ENCODE measurements at places on chromosomes 2 and 18.

DNA sequence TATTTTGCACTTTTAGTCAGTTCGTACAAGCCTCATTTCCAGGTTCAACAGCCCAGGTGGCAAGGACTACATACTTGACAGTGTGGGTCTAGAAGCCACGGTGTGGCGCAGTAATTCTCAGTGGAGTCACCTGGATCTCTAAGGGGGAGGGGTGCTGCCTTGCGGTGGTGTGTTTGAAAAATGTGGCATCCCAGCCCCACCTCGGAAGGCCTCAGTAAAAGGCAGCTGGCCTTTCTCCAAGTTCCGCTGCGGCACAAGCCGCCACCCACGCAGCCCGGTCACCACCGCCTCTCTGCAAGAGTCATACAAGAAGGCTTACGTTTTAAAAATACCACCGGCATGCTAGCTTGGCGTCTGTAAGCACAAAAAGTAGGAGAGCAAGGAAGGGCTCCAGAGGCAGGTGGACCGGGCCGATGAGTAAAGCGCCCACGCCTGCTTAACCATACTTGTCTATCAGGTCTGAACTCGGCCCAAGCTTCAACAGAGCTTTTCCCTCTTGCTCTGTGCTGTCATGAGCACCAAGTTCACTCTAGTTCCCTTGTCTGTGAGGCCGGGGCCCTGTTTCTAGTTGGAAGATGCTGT, 49.5 kb downstream of the SPRED2 start:
- DNase-seq = peak; percentile 95

GRCh38 chr18:79938196-79938595, 13.3 kb downstream of the SLC66A2 start:
- no peak for DNase-seq

- no peak for DNase-seq
Measured at GRCh38 chr2:15673919-15674636, 82.4 kb downstream of the DDX1 start.

DNA sequence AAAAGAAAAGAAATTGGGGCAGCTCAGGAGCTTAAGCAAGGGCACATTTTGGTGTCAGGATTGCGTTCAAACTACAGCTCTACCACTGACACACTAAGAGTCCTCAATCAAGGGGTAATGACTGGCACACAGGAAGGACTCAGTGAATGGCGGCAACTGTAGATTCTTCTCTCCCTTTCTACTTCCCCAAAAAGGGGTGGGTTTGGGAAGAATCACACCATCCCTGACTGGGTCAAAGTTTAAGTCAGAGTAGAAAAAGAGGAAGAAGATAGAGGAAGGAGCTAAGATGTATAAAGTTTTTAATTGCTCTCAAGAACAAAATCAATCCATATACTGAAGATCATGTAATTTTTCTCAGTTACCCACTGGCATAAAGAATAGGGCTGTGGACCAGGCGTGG, 2.6 kb downstream of the NLRC4 start:
- no peak for DNase-seq

- DNase-seq = no peak
Measured at GRCh38 chr2:138620431-138620830, 118.9 kb downstream of the SPOPL start.

DNA sequence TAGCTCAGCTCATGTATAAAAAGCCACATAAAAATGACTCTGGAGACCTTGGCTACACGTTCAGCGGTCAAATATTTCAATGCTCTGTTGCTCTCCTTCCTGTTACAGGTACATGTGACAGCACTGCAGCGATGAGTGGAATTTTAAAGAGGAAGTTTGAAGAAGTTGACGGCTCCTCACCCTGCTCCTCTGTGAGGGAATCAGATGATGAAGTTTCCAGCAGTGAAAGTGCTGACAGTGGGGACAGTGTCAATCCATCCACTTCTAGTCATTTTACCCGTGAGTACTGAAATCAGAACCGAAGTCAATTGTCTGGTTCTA, 125.4 kb downstream of the CSRNP3 start:
- no peak for DNase-seq

- DNase-seq = no peak
Measured at GRCh38 chr18:48803518-48803917, 147.2 kb downstream of the SMAD7 start.

GRCh38 chr2:205990104-205990503, 95.9 kb downstream of the INO80D start:
- no peak for DNase-seq

- no peak for DNase-seq
Measured at GRCh38 chr2:22247466-22247865, 1123.7 kb downstream of the TDRD15 start.

GRCh38 chr2:240780023-240780700, 39.9 kb downstream of the KIF1A start:
- no peak for DNase-seq

DNA sequence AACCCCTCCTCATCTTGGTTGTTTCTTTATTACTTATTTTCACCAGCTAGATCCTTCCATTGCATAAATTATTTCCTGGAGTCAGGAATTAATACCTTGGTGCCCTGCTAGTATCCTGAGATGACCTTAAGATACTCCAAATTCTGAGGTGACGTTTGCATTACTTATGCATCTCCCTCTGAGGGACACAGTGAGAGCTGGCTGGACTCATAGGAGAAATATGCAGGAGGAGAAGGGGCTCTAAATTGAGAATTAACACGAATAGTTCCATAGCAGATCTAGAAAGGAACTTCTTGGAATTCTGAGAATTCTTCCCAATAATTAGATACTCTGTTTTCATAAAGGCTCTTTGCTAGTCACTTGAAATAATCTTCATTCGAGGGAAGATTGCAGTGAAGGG, 310.6 kb upstream of the ZEB2 start:
- DNase-seq = no peak

- DNase-seq = no peak
Measured at GRCh38 chr2:71787476-71788185, 334.3 kb downstream of the DYSF start.

- DNase-seq = no peak
Measured at GRCh38 chr2:142875010-142875409, 2.5 kb upstream of the KYNU start.

DNA sequence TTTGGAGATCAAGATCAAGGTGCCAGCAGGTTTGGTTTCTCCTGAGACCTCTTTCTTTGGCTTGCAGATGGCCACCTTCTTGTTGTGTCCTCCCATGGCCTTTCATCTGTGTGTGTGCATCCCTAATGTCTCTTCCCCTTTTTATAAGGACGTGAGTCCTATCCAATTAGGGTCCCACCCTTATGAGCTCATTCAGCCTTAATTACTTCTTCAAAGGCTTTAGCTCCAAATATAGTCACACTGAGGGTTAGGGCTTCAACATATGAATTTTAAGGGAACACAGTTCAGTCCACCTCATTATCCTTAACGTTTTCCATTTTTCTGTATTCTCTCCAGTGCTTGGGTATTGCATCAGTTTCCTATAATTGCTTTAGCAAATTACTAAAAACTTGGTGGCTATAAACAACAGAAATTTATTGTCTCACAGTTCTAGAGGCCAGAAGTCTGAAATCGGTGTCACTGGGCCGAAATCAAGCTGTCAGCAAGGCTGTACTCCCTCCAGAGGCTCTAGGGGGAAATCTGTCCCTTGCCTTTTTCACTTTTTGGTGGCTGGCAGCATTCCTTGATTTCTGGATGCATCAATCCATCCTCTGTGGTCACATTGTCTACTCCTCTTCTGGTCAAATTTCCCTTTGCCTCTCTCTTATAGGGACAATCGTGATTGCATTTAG, 34.1 kb downstream of the CDC42EP3 start:
- DNase-seq = no peak

DNA sequence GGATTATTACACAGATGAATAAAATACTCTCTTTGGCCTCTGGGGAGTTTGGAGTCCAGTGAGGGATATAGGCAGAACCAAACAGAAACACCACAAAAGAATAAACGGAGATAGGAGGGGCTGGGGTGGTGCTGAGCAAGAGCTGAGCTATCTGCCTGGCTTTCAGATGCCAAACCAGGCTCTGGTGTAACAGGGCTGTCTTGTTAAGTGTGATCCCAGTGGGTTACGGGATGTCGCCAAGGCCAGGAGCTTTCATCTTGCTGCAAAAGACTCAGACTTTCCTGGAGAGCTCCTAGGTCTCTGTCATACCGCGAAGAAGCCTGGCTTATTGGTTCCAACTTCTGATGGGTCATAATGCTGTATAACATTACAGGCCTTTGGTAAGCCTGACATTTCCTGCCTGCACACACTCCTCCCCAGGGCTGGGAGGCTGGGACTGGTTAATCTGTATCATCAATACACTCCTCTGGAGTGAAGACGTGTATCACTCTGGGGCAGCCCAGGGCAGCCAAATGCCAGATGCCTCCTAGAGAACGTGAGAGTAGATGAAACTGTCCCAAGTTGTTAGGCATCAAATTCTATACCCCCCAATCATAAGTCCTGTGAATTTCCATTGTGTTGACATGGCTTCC, 60.5 kb downstream of the STPG4 start:
- DNase-seq = no peak

- DNase-seq = peak; percentile 85
Measured at GRCh38 chr2:106990297-106990696, 104.3 kb upstream of the ST6GAL2 start.

GRCh38 chr2:233409286-233409991, 55.1 kb downstream of the DGKD start:
- no peak for DNase-seq

- no peak for DNase-seq
Measured at GRCh38 chr18:22348521-22349316, 69.0 kb downstream of the CTAGE1 start.
